ENCODE measurements at places on chromosomes 13 and 19. TPM values are rescaled to one million over a fixed set of nuclear protein-coding genes. Genes with fewer than 3 reads are reported as not detected.

DNA sequence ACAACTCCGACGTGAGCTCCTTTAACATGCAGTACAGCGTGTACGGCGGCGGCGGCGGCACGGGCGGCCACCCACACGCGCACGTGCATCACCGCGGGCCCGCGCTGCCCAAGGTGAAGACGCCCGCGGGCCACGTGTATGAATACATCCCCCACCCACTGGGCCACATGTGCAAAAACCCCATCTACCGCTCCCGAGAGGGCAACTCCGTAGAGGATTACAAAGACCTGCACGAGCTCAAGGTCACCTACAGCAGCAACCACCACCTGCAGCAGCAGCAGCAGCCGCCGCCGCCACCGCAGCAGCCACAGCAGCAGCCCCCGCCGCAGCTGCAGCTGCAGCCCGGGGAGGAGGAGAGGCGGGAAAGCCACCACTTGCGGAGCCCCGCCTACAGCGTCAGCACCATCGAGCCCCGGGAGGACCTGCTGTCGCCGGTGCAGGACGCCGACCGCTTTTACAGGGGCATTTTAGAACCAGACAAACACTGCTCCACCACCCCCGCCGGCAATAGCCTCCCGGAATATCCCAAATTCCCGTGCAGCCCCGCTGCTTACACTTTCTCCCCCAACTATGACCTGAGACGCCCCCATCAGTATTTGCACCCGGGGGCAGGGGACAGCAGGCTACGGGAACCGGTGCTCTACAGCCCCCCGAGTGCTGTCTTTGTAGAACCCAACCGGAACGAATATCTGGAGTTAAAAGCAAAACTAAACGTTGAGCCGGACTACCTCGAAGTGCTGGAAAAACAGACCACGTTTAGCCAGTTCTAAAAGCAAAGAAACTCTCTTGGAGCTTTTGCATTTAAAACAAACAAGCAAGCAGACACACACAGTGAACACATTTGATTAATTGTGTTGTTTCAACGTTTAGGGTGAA is 6.6 kb downstream of the SLITRK5 start:
- DNase-seq: no peak

- DNase-seq: no peak
These were observed 2163.1 kb upstream of the PCDH20 start for GRCh38 chr13:63578796-63579195.

DNA sequence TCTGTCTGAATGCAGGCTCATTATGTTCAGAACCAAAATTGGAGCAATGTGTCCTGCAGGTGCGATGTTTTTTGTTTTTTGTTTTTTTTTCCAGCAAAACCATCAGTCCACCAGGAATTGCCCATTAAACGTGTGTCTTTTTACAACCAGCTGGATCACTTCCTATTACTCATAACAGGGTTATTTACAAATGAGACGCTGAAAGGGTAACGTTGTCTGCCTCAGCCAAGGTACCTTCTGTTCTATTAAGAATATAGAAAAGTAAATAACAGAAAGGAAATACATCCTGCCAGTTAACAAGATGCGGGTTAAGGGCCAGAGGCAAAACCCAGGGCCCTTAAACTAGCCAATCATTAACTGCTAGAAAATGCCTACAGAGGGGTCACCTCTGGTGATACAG is 590.4 kb downstream of the TBC1D4 start:
- peak; percentile 60 for DNase-seq

- peak; percentile 35 for DNase-seq
These were observed at the start of gene S1PR5 for GRCh38 chr19:10517361-10517759. TSS of gene S1PR5 (minus strand) at chr19:10517447. CDS start at chr19:10515011, 2,436 bp downstream.

GRCh38 chr13:94329277-94329676 is 150.2 kb downstream of the DCT start:
- no peak for DNase-seq

Gene STAP2
- not detected for polyA plus RNA-seq

Gene DENND1C
- polyA plus RNA-seq: 0.22 TPM

Gene BSPH1
- not detected for polyA plus RNA-seq
